ENCODE measurements at places on chromosomes 2 and 18.

DNA sequence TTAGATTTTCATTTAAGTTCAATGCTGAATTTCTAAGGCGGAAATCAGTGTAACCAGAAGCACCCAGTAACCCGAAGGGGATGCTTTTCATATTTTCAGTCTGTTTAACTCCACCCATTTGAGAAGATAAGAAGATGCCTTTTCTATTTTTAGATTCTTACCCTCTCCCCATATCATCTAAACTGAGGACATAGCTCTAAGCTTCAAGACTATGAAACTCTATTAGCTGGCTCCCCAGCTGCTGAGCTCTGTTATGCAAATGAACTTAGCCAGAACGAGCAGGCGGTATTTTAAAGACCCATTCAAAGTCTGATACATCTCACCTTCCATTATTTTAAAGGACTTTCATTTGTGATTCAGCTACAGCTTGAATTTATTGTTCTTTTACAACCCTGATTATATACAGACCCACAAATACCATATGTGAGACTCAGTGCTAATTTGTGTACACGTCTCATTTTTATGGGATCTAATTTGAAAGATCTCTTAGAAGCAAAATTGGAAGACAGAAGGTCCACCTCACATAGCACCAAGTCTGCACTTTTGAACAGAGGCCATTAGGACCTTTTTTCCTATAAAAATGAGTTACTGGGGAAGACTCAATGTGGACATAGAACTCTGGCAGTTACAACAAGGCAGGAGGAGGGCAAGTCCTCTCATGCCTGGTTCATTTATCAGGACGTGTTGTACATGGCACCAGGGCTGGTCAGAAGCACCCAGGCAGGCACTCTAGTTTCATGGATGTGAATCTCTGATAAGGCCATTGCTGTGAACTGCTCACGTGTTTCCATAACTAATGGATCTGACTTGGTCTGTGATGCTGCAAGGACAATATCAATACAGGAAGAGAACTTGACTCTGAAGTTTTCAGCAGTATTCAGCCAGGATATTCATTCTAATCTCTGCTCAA, 16.3 kb downstream of the CDC42EP3 start:
- no peak for DNase-seq

DNA sequence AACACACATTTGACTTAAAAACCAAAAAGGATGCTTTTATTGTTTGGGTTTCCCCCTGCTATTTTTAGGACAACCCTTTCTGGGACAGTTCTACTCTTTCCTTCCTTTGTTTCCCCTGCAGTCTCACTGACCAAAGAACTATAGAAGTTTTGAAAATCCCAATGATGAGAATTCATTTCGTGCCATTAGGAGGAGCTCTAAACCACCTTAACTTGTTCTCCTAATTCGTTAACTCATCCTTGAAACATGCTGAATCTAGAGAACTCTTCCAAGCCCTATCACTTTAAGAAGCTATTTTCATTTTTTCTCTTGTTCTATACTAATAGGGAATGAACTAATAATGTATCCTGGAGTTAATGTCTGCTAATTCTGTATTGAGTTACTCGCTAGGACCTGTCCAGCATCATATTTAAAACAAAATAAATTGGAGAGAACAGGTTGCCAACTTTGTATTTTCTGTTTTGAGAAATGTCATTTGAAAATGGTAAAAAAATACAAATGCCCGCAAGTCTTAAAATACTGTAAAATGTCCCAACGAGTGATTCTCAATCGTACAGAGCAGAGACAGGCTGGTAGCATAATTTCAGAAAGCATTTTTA, 62.9 kb downstream of the AFTPH start:
- DNase-seq = no peak

GRCh38 chr2:98578231-98578630, 30.1 kb downstream of the COA5 start:
- no peak for DNase-seq

DNA sequence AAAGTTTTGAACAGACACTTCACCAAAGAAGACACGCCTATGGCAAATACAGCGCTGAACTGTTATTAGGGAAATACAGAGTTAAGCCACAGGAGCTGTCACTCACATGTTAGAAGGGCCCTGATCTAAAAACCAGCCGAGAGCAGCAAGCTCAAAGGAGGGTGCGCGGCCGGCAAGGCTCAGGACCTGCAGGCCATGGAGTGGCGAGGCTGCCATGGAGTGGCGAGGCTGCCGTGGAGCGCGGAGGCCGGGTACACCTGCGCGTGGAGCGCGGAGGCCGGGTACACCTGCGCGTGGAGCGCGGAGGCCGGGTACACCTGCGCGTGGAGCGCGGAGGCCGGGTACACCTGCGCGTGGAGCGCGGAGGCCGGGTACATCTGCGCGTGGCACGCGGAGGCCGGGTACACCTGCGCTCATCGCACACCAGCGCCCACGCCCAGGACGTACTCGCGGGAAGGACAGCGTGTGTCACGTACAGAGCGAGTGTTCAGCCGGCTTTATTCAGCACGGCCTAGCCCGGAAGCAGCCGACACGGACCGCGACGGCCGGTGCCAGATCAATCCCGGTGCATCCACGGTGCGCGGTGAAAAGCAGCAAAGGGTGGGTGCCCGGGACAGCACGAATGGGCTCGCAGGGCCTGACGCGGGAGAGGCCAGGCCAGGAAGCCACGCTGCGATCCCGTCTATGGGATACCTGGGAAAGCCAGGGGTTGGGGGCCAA, 68.8 kb downstream of the SLC66A2 start:
- DNase-seq = no peak

- no peak for DNase-seq
Observed at GRCh38 chr2:240432430-240432819, 3.0 kb upstream of the GPC1 start.

DNA sequence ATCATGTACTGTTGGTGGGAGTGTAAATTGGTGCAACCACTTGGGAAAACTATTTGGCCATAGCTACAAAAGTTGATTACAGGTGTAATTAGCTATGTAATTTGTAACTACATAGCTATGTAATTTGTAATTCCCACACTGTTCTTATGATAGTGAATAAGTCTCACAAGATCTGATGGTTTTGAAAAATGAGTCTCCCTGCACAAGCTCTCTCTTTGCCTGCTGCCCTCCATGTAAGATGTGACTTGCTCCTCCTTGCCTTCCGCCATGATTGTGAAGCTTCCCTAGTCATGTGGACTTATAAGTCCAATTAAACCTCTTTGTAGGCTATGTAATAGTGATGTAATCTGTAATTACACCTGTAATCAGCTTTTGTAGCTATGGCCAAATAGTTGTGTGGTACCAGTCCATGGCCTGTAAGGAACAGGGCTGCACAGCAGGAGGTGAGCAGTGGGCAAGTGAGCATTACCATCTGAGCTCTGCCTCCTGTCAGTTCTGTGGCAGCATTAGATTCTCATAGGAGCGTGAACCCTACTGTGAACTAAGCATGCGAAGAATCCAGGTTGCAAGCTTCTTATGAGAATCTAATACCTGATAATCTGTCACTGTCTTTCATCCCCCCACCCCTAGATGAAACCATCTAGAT, 133.7 kb upstream of the COPS8 start:
- no peak for DNase-seq

GRCh38 chr18:13465476-13465875, 246.9 kb downstream of the LDLRAD4 start:
- DNase-seq = no peak

GRCh38 chr18:47999801-48000248, 69.4 kb upstream of the SMAD2 start:
- DNase-seq = no peak

- DNase-seq = no peak
Observed at GRCh38 chr2:88933980-88934379, 242.5 kb downstream of the RPIA start.

DNA sequence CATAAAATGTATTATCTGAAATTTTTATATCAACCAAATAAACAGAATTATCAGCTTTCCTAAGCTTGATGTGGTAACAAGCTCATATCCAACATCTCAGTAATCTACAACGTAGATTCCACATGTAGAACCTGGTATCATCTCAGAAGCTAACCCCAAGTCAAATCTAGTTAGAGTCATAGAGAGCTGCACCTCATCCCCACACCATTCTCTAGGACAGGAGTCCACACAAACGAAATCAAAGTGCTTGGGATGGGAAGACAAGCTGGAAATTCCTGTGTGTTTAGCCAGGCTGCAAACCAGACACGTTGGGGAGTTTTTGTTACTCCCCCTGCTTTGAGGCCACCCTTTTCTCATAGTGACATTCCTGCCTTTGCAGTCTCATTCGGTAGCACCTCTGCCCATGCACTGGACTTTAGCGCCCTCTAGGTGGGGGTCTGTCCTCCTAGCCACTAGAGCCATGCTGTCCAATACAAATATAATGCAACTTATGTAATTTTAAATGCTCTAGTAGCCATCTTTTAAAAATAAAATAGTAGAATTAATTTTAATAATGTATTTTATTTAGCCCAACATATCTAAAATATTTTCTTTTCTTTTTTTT, 28.1 kb upstream of the SATB2 start:
- DNase-seq = no peak

- no peak for DNase-seq
Observed at GRCh38 chr2:181466661-181467576, 9.7 kb downstream of the ITGA4 start.

DNA sequence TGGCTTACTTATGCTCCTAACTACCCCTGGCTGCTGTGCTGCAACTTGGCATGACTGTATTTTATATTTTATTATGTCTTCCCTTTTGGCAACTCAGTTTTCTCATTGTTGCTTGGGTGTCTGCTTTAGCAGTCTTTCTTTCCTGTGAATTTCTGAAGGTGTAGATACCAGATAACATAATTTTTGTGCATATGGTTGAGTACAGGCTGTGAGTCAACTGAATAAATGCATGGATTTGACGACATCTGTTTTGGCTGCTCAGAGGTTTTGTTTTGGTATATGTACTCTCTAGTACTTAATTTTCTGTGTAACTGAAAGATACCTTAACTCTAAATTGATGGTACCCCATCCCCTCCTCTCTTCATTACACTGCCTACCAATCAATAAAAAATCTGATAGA, 303.1 kb downstream of the PTPRM start:
- no peak for DNase-seq

GRCh38 chr2:109017017-109017416, 28.0 kb upstream of the EDAR start:
- no peak for DNase-seq

- DNase-seq = no peak
Observed at GRCh38 chr2:175478096-175478768, 296.7 kb upstream of the ATP5MC3 start.

- peak; percentile 43 for DNase-seq
Observed at GRCh38 chr18:68735483-68736343, 20.8 kb upstream of the TMX3 start.

DNA sequence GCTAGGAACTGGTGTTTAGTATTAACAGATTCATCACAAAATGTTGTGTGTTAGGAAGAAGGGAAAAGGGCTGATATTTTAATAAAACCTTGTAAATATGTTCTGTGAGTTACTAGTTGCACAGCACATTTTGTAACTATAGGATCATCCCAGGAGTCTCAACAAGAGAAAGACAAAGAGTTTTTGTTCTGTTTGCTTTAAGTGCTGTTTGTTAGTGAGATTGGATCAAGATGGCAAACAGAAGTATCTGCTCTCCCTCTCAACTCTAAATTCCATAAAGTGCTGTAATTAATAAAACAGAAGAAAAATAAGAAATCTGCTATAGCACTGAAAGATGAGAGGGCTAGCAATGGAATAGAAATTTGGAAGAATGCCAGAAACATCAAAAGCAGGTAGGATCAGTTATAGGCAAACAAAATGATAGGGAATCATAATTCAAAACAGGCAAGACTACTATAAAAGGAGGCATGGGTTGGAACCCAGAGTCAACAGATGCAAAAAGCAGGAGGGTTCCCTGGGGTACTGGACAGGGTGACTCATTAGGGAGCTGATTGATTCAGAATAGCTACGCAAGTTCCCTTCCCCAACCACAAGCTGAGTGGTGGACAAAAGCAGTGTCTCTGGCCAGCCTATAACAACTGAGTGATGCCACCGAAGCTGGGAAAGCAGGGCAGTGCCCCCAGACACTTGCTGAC, 75.8 kb downstream of the DYNC1I2 start:
- peak; percentile 47 for DNase-seq

DNA sequence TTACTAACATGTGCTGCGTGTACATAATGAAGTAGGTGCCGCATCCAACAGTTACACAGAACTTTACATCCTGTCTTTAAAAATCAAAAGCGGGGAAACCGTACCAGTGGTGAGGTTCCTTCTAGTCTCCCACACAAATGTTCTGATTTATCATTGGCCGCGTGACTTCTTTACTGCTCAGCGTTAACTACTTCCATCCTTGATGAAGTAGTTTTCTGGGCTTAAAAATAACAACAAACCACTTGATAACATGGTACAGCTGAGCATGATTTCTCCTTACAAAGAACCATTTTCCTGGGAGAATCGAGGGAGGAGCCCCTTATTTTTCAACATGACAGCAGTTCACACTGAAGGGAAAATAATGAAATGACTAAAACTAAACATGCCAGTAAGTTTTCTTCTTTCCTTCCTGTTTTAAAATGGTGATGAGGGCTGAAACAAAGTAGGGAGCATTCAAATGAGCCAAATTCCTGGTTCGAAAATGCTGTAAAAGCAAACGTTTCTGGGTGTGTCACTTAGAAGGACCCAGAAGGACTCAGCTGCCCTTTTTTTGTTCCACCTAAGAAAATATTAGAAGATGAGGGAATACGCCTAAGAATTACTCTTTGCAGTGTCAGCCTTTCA, 9.9 kb downstream of the EMILIN2 start:
- no peak for DNase-seq

DNA sequence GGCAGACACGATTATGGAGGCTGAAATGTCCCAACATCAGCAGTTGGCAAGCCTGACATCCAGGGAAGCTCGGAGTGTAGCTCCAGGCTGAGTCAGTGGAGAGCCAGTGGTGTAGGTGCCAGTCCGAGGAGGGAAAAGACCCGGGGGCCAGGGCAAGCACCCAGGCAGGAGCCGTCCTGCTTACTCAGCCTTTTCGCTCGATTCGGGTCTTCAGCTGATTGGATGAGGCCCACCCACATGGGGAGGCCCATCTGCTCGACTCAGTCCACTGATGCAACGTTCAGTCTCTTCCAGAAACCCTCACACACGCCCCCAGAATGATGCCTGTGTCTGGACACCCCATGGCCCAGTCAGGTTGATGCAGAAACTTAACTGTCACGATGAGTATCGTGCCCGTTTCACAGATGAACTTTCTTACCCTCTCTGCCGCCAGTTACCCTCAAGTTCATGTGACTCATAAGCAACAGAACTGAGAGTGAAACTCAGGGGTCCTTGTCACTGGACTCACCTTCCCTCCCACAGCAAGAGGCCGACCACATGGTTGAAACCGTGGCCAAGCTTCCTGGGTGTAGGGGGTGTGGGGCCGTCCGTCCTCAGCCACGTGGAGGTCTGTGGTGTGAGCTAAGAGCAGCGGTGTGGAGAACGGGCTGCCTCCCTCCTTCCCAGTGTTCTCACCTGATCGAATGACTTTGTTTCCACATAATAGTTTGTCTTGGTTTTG, 197.4 kb upstream of the HDAC4 start:
- DNase-seq = no peak

- DNase-seq = peak; percentile 28
Observed at GRCh38 chr18:56570978-56571377, 67.4 kb downstream of the TXNL1 start.

DNA sequence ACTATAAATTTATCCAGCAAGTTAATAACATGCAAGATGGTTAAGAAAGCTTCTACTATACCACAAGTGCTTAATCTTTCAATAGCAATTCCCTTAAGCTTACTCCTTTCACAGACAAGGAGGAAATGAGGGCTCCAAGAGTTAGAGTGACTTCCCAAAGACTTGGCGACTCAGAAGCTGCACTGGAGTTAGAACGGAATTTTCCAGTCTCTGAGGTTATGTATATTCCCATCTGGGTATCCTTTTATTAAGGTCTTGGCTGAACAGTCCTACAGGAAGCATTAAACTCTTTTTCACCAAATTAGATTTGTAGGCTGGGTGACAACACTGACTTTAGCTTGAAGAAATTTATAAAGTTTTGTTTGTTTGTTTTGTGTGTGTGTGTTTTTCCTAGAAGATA, 256.9 kb upstream of the DPP10 start:
- DNase-seq = no peak

All from LNCaP clone FGC (cell line).